ENCODE measurements at places on chromosomes 11 and 22. TPM values are rescaled to one million over a fixed set of nuclear protein-coding genes. Genes with fewer than 3 reads are reported as not detected.

DNA sequence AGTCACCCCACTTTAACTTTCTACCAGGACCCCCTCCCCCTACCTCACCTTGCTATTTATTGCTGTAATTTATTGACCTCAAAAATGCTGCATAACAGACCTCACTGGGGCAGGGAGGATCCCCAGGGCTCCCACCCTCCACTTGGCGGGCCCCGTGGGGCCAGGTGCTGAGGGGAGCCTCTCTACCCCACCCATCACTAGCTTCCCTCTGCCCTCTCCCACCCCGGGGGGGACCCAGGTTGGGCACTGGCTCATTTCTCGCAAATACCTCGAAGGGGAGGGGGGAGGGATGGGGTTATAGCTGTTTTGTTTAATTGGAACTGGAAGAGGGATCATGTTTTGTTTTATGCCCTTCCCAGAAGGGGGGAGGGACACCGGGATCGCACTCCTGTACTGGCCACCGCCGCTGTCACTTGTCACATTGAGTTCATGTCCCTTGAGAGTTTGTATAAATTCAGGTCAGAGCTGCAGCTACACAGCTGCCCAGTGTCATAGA, 16.3 kb upstream of the TMEM191C start:
- DNase-seq = no peak

- DNase-seq = no peak
These were observed at the start of gene PHLDA2 for GRCh38 chr11:2928605-2929530. PHLDA2 (minus strand) TSS chr11:2929420; CDS start chr11:2929364, 56 bp downstream.

GRCh38 chr11:86066033-86066432, 2.9 kb downstream of the PICALM start:
- DNase-seq = no peak

DNA sequence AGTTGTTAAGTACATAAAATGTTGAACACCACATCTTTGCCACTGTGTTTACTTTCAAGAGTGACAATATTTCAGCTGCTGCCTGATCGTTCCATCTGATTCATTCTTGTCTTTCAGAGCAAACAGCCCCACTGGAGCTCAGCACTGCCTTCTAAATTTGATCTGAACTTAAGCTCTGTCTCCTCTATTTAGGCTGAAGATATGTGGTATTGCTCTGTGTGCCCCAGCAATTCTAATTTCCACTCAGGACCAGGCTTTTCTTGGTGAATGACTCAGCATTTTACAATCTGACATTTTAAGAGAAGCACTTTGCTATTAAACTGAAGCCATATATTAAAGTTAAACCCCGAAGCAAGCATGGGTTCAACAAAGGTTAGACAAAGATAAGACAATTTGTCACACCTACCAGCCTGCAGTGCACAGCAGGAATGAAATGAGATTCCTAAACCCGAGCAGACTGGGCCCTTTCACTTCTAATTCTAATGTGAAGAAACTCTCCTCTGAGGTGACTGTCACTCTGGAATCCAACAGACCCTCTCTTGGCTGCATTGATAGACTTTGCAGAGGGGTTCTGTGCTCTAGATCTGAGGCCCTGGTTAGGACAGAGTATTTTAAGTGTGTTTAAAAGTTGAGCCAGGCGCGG, 41.7 kb upstream of the PLET1 start:
- DNase-seq = no peak

- DNase-seq = no peak
These were observed 35.4 kb upstream of the CD44 start for GRCh38 chr11:35103366-35104208.

DNA sequence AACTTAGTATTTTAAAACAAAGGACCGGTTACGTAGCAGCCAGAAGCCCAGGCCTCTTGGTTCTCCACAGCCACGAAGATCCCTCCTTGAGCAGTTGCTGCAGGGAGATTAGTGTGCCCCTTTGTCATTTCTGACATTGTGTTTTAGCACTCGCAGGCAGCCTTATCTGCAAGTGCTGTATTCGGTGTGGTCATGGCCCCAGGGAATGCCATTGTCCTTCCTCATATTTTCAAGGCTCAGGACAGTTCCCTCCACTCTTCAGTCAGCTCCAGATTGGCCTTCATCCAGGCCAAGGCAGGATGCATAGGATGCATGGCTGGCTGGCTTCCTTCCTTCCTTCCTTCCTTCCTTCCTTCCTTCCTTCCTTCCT, 88.5 kb downstream of the ZBTB16 start:
- DNase-seq = no peak

- DNase-seq = no peak
These were observed 8.1 kb downstream of the ARHGAP8 start for GRCh38 chr22:44760476-44760875.

DNA sequence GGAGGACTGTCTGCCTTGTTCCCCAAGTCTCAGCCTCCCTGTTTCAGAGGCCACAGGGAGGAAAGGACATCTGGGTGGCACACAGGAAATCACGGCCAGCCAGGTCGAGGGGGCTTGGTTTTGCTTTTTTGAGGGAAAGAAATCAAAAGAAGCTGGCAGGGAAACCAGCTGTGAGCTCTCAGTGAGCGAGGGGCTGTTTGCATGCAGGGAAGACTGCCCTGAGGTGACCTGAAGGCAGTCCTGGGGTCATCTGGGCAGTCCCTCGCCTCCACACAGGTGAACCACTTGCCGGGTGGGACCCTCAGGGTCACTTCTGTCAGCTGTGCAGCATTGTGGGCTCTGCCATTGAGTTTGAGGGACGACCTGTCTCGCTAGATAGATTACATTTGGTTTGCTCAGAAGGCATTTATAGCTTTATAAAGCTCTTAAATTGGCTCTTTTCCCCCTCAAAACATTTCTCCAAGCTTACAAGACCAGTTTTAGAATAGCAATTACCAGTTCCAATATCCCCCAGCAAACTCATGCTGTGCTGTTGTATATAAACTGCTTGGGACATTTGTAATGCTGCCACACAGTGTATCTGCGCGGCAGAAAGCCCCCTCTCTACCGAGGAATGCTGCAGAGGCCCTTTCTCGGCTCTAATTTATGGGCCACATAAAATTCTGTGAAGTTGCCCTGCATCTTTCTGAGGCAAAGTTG, 28.3 kb downstream of the PKNOX2 start:
- no peak for DNase-seq

GRCh38 chr11:110513846-110514437, 84.2 kb downstream of the FDX1 start:
- no peak for DNase-seq

DNA sequence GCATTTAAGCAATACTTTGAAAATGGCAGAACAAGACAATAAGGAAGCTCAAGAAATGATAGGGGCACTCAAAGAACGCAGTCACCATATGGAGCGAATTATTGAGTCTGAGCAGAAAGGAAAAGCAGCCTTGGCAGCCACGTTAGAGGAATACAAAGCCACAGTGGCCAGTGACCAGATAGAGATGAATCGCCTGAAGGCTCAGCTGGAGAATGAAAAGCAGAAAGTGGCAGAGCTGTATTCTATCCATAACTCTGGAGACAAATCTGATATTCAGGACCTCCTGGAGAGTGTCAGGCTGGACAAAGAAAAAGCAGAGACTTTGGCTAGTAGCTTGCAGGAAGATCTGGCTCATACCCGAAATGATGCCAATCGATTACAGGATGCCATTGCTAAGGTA, 51.9 kb downstream of the SPECC1L start:
- DNase-seq = no peak

CADM1 gene
- 31.8 TPM for polyA plus RNA-seq

XKR3 gene
- polyA plus RNA-seq = not detected

CENPM gene
- 30.4 TPM for polyA plus RNA-seq

OR52A5 gene
- polyA plus RNA-seq = not detected

VSTM5 gene
- 0.74 TPM for polyA plus RNA-seq

NUP160 gene
- 22.2 TPM for polyA plus RNA-seq

AGBL2 gene
- polyA plus RNA-seq = 1.7 TPM

LSP1 gene
- not detected for polyA plus RNA-seq

GNAZ gene
- 12.6 TPM for polyA plus RNA-seq

OR52I2 gene
- polyA plus RNA-seq = not detected

Measured in BJ (cell line).